ENCODE measurements at places on chromosomes 16 and 17.

DNA sequence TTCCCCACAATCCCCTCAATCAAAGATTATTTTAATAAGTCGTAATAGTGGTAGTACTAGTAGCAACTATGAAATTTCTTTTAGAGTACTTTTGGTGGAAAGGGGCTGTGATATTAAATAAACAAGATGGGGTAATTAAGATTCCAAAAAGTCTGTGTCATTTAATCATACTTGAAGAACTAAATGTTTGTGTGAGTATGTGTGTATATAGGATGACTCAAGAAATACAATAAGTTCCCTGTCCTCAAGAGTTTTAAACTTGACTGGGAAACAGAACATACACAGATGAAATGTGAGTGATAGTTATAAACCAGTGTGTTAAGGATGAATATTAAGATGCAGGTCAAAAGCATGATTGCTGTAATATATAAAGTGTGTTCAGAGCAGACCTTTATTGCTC lies 2.3 kb downstream of the ALDH3A2 start:
- peak; percentile 51 for DNase-seq

GRCh38 chr17:32813021-32813420 lies 63.9 kb downstream of the MYO1D start:
- peak; percentile 77 for DNase-seq

- DNase-seq = peak; percentile 44
Measured at GRCh38 chr16:82701442-82701955, 74.7 kb downstream of the CDH13 start.

GRCh38 chr17:58219789-58220183 lies 731 bp upstream of the MKS1 start:
- no peak for DNase-seq

DNA sequence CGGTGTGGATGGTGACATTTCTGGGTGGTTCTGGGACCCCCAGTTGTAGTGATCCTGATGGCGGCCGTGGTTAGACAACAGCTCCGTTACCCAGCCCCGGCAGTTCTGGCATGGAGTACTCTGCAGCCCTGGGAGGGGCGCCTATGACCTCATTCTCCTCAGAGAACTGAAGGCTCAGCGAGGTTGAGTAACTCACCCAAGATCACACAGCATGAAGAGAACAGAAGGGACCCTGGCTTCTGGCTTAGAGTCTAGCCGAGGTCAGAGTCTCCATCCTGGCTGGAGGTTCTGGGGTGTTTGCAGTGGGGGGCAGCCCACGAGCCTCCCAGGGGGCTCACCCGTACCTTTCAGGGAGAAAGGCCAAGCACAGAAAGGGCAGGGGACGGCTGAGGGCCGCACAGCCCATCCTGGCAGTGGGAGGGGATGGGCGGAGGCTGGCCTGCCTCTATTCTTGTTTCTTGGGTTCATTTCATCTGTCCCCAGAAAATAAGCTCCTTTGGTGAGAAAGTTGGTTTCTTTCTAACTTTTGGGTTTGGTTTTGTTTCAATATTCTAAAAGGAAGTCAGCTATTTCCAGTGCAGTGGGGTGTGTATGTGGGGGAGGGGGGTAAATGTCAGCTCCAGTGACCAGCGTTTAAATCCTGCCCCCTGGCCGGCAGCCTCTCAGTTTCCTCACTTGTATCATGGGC lies 13.2 kb downstream of the ZFPM1 start:
- no peak for DNase-seq

DNA sequence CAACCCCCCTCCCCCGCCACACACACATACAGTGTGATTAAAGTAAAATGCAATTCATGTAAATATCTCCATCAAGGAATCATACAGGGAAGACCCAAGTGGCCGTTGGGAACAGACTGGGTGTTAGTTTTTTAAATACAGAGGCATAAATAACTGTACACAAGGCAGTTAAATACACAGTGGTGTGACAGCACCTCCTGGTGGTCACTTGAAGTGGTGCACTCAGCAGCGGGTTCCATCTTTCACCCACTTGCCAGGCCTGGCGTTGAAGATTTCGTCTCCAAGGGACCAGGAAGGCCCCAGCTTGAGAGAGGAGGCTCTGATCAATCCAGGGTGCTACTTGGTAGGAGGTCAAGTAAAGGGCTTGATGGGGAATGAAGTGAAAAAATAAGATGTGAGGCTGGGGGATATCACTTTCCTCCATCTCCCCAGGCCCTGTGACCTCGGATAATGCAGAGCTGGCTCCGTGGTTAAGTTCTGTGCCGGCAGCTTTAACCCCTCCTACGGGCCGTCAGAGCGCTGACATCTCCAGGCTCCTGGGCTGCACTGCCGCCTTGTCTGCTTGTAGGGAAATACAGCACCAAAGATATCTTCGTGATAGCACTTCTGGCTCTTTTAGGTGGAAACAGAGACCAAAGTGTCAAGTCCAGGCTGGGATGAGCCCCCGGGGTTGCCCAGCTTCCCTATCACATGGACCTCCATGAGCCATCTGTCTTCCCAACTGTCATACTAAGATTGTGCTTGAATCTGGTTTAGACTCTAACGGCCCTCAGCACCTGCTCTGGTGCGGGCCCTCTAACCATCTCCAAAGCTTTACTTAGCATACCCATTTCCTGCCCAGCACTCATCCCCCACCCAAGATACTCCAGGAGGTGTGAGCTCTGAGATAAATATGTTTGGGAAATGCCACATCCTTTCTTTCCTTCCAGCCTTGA lies 20.7 kb downstream of the LGALS9 start:
- peak; percentile 15 for DNase-seq

DNA sequence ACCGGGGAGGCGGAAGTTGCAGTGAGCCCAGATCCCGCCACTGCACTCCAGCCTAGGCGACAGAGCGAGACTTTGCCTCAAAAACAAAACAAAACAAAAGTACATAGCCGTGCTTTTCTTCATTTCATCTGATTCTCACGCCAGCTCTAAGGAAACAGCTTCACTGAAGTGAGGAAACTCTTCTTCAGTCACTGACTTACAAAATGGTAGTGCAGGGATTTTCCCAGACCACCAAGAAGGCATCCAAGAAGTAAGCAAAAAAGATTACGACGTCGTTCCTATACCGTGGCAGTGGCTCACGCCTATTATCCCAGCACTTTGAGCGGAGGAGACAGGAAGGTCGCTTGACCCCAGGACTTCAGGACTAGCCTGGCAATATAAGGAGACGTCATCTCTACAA lies 40.4 kb upstream of the SLFN13 start:
- no peak for DNase-seq

- DNase-seq = peak; percentile 89
Measured at GRCh38 chr17:45172541-45173286, 11.0 kb downstream of the HEXIM2 start.

GRCh38 chr17:8126491-8127066 lies 2.7 kb upstream of the HES7 start:
- no peak for DNase-seq

- peak; percentile 76 for DNase-seq
Measured at GRCh38 chr17:79991140-79991923, 44.3 kb downstream of the TBC1D16 start.

GRCh38 chr17:49618028-49618611 lies 42.4 kb downstream of the NXPH3 start:
- peak; percentile 15 for DNase-seq

GRCh38 chr16:8168016-8168415 lies 422.3 kb downstream of the TMEM114 start:
- DNase-seq = no peak

DNA sequence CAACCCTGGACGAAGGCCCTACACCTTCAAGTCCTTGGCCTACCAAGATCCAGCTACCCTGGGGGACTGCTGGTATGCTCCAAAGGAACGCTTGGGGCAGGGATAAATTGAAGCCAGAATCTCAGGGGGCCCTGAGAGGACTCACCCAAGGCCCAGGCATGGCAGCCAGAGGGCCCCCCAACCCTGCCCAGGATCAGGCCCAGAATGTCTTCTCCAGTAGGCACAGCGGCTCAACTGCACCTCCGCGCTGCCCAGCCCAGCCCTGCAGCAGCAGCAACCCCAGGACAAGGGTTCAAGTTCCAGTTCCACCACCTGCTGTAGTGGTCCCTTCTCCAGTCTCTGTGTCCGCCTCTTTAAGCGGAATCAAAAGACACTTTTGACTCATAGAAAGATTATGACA lies 2.2 kb downstream of the TFAP4 start:
- no peak for DNase-seq

GRCh38 chr17:42865638-42866094 lies 14.7 kb downstream of the AOC3 start:
- no peak for DNase-seq

DNA sequence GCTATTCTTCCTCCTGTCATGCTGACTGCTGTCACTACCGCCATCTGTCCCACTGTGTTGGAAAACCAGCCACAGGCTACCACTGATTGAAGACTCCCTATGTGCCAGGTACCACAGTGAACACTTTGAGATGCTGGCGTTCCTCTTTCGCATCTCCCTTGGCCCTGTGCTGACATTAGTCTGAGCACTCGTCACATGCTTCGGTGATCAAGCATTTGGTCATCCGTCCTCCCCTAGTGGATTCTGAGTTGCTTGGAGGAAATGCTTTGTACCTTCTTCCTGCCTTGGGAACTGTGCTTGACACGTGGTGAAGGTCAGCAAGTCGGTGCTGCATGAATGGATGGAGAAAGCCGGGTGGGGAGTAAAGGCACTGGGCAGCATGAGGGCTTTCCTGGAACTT lies 260.1 kb downstream of the SNX29 start:
- no peak for DNase-seq

DNA sequence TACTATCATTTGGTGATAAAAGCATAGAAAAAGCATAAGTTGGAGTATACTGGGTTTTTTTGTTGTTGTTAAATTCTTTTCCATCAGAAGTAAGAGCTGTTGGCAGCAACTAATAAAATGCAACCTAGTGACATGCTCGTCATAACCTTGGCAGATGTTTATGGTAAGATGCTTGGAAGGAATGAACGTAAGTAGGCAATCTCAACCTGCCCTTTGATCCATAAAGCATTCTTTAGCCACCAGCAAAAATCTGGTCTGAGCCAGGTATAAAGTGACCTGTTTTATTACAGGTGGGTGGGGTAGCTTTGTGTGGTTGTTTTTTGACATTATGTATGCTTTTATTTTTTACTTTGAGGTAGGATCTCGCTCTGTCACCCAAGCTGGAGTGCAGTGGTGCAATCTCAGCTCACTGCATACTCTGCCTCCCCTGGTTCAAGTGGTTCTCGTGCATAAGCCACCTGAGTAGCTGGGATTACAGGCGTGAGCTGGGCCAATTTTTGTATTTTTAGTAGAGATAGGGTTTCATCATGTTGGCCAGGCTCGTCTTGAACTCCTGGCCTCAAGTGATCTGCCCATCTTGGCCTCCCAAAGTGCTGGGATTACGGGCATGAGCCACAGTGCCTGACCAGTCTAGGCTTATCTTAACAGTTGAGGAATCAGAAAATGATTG lies 22.0 kb downstream of the WSB1 start:
- no peak for DNase-seq

- no peak for DNase-seq
Measured at GRCh38 chr16:3158026-3158509, 23.2 kb downstream of the ZNF213 start.

DNA sequence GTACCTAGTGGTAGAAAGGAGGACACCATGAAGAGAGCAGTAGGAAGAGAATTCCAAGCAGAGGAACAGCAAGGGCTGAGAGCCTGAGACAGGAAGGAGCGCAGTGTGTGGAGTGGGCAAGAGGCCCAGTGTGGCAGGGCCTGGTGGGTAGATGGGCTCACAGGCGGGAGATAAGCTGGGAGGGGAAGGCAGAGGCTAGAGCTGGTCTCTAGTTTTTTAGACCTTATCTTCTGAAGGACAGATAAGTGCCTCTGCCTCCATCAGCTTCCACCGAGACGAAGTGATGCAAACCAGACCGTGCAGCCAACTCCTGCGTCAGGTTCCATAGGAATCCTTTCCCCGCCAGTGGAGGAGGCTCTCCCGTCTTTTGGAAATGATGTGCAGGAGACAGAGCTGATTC lies 33.6 kb downstream of the CDH1 start:
- DNase-seq = no peak

- no peak for DNase-seq
Measured at GRCh38 chr17:66654764-66655163, 180.2 kb upstream of the CACNG5 start.

- no peak for DNase-seq
Measured at GRCh38 chr17:78506454-78507309, 70.5 kb downstream of the DNAH17 start.

DNA sequence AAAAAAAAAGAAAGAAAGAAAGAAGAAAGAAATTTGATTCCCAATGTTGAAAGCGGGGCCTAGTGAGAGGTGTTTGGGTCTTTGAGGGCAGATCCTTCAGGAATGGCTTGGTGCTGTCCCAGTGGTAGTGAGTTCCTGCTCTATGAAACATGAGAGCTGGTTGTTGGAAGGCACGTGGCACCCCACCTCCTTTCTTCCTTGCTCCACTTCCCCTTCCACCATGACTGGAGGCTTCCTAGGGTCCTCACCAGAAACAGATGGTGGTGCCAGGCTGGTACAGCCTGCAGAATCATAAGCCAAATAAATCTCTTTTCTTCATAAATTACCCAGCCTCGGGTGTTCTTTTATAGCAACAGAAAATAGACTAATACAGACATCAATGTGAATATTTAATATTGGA lies 147.3 kb upstream of the KCNJ18 start:
- DNase-seq = no peak

- no peak for DNase-seq
Measured at GRCh38 chr17:17808706-17809432, 27.9 kb downstream of the SREBF1 start.

DNA sequence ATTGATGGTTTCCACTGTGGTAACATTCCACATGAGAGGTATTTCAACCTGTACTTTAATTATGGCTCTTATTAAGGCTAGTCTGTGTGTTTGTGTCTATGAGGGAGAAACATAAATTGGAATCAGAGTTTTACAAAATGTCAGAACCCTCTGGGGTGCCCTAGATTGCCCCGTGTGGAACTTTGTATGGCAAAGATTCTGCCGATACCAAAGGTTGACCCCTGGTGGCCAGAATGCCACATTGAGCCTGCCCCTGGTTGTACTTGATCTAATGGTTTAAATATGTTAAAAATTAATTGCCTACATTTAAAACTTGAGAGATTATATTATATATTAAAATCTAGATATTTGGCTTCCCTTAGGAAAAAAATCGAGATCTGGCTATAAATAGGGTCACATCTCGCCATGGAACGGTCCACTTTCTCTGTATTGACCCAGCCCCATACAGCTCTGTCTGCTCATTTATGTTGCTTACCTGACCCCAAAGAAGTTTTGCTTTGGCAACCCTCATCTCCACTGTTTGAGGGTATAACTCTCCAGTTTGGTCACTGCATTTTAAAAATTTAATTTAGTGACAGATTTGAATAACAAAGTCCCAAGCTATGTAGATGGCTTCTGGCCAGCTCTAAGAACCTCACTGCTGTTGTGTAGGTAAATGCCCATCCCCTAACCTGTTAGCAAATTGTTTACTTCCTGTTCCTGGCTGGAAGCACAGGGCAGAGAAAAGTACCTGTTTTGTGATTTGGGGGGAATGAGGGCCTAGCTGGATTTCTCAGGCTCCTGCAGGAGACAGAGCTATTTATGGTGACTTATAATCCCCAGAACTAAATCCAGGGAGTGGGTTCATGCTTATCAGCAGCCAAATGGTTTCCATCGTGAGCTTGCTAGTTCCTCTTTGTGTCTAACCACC lies 95.0 kb downstream of the PLCG2 start:
- peak; percentile 37 for DNase-seq

Data from fibroblast of skin of right quadriceps (primary cell).